ENCODE measurements at places on chromosomes 1 and 21.

DNA sequence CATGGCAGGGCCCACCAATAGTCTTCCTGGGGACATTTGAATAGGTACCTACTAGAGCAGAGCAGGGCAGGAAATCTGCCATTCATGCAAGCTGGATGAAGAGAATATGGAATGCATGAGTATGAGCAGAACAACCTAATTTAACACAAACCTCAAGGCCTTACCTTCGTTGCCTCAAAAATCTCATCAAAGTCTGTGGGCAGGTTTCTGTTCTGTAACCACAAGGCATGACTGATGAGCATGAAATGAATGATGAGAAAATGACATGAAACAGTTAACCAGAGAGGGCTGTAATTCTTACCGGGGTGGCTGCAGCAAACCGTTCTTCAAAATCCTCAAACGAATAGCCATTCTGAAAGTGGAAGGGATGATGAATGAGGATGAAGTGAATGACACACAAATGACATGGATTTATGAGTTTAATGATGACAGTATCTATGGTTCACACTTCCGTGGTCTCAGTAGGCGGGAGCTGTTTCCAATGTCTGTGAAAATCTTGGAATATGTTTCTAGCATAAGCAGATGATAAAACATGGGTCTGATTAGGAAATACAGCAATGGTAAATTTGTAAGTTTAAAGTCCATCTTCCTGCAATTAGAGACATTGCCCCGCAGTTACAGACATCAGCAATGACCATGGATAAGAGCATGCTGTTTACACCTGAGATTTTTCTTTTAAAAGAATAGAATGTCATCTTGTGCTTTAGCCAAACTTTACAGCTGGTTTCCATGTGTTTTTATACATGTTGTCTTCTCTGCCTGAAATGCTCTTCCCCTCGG is 67.6 kb upstream of the C8B start:
- DNase-seq: no peak

DNA sequence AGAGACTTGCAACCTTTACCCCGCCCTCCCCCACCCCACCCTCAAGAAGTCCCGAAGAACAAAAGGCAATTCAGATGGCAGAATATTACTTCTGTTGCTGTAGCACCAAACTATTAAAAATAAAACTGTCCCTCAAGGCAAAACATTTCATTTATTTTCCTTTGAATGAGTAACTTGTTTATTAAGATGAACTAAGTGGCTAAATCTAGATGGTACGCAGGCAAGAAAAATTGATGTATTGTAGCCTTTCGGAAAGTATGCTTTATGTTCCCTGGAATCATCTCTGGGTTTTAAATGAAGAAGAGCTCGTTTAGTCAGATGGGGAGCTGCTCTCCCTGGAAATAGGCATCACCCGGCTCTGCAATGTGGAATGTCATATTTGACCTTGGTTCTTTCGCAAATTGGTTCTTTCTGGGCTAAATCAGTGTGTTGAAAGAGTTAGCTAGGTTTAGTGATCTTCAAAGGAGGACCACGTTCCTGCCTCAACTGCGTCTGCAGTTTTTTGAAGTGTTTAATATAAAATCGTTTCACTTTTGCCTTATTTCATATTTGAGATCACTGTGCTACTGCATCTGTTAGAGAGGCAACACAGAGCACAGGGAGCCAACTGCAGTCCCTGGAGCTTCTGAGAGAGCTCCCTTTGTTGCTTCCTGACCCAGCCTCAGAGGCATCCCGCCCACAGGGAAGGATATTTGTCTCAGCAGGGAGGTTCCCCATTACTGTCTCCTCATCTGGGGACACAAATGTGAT is 61.8 kb downstream of the KIF26B start:
- no peak for DNase-seq

DNA sequence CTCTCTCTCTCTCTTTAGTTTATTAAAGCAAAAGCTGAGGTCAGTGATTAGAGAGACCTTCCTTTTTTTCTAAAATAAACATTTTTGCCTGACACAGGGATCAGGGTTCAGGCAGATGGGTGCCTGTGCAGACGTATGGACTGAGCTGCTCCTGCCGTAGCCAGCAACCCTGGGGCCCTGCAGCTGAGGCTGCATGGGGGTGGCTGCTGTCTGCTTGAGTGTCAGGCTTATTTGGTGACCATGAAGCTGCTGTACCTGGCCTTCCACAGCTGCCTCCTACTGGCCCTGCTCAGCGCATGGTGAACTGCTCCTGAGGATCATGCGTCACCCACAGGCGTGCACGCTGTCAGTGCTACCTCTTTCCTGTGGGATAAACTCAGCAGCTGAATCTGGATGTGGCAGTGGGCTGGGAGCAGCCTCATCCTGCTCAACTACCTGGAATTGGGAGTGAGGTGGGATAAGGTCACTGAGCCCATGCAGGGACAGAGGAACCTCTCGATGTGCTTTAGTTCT is 35.1 kb downstream of the GNG4 start:
- no peak for DNase-seq

- DNase-seq: no peak
Measured at GRCh38 chr1:199545780-199546179, 481.7 kb upstream of the NR5A2 start.

DNA sequence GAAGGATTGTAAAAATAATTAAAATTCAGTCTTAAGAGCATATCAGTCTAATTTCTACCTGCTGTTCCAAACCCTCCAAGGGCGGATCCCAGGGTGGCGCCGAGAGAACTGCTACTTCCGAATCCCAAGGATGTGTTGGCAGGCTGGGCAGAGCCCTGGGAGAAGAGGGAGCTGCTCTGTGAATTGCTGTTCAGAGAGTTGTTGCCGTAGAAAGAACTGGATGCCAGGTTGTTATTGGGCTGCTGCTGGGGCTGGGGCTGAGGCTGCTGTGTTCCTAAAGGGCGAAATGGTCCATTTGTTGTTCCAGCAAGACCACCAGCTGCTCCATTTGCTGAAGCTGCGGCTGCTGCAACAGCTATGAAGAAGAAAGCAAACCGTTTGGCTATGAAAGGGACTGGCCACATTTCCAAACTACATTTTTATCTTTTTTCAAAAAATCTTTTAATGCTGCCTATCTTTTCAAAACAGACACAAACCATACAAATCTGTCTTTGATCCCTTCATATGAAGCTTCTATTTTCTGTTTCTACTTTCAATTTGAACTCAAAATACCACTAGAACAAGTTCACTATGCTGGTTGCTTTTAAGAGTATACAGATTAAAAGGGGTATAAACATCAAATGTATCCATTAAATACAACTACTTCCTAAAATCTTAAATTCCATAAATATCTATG is 57.5 kb upstream of the SDC3 start:
- DNase-seq: no peak

DNA sequence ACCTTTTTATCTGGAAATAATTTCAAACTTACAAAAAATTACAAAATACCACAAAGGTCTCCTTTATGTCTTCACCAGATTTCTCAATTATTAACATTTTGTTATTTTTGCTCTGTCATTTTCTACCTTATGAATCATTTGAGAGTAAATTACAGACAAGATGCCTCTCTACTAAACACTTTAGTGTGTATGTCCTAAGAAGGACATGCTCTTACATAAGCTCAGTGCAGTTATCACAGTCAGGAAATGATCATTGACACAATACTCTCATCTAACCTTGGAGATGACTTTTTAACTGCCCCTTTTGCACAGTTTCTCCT is 378.9 kb upstream of the RUNX1 start:
- no peak for DNase-seq

DNA sequence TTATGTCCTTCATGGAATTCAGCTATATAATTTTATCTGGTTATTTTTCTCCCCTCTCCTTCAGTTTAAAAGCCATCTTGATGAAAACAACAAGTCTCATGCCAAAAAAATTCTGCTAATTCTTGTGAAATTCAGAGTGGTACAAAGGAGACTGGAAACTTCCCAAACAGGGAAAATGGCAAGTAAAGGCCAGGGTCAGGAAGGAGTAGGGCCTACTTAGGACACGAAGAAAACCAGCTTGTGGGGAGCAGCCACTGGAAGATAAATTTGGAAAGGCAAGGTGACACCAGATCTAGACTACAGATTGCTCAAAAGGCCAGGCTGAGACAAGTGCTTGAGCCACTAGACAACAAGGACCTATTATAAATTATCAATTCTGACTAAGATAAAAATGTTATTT is 6.4 kb downstream of the TSTD1 start:
- no peak for DNase-seq

DNA sequence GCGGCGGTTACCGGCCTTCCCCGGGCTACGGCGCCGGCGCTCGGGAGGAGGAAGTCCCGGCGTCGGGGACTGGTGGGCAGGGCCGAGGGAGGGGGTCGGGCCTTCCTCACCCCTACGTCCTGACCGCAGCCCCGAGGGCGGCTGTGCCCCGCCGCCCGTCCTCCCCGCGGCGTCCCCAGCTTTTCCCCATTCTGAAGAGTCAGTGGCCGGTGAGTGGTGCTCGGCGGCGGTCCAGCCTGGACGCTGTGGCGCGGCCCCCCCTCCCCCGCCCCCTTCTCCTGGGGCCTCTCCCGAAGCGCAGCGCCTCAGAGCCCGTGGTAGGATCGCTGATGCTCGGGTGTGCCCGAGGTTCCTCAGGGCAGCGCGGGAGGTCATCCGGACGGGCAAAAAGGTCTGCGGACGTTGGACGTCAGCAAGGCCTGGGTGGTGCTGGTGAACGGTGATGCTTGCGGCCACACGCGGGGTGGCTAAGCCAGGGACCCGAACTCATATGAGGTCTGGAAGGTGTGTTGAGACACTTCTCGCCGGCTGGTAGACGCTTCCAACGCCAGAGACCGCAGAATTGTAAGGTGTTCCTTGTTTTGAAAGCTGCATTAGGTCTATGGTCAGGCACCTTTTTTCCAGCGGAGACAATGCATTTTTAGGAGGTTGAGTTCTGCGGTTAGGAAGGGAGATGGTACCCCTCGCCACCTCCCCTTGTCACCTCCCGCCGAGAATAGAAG is 725 bp downstream of the SLC25A33 start:
- peak; percentile 46 for DNase-seq

DNA sequence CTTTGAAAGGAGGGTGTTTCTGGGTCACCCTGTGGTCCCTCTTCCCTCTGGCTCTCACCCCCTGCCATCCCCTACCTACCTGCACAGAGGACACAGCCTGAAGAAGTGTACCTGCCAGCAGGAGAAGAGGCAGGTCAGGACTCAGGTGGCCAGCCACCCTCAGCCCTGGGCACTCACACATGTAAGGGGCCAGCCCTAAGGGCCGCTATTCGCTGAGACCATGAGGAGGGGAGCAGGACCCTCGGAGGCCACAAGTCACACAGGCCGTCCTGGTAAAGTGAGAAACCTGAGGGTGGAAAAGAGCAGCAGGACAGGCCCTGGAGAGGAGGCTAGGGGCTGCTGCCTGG is 1.2 kb downstream of the ZNF692 start:
- no peak for DNase-seq

DNA sequence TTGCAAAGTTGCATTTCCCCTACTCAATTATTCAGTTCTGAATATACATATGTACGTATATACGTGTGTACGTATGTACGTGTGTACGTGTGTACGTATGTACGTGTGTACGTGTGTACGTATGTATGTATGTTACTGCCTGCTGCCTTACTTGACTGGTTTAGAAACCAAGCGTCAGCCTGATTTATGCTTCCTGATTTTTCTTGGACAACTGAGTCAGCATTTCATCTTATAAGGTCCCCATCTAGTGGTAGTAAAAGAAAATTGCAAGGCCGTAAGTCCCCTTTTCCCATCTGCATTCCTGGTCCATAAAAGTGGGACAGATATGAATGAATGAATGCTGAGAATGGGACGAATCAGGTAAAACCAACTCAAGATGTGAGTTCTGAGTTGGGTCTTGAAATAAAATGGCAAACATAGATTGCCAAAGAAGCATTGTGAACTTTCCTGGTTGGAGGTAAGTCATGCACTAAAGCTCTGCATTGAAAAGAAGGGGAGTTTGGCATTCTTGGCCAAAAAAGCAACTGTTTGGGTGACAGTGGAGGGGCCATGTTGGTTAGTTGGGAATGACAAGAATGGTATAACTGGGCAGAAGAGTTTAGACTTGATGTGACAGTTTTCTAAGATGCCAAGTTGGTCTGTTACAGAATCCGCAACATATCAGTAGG is 76.4 kb upstream of the DNAH14 start:
- DNase-seq: no peak

DNA sequence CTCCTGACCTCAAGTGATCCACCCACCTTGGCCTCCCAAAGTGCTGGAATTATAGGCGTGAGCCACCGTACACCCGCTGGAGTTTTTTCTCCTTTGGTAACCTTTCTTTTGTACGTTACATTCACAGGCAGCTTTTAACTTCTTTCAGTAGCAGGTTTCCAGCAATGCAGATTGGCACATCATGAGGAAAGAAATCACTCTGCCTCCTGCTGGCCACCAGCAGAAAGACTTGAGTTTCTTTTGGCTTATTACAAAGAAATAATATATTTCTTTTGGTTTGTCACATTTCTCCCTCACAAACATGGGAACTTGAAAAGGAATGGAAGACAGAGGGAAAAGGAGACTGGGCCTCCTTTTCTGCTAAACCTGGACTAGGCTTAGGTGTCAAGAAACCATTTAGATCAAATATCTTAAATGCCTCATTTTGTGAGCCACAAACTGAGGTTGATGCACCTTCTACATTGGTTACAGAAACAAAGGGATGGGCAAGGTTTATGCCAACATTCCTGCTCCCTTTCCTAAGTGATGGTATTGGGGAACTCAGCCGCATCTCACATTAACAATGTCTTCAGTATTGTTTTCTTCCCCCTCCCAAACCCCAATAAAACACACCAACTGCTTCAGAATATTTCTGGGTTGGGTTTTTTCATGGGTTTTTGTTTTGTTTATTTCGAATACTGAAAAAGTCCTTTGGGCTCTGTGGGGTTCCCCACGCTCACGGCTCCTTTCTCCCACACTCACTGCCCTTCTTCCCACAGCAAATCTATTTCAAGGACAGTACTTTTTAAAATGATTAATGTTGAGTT is 7.7 kb downstream of the ENSA start:
- peak; percentile 17 for DNase-seq

GRCh38 chr1:170555370-170555769 is 23.4 kb downstream of the GORAB start:
- no peak for DNase-seq

- DNase-seq: no peak
Measured at GRCh38 chr1:226641671-226642231, 93.2 kb downstream of the STUM start.

DNA sequence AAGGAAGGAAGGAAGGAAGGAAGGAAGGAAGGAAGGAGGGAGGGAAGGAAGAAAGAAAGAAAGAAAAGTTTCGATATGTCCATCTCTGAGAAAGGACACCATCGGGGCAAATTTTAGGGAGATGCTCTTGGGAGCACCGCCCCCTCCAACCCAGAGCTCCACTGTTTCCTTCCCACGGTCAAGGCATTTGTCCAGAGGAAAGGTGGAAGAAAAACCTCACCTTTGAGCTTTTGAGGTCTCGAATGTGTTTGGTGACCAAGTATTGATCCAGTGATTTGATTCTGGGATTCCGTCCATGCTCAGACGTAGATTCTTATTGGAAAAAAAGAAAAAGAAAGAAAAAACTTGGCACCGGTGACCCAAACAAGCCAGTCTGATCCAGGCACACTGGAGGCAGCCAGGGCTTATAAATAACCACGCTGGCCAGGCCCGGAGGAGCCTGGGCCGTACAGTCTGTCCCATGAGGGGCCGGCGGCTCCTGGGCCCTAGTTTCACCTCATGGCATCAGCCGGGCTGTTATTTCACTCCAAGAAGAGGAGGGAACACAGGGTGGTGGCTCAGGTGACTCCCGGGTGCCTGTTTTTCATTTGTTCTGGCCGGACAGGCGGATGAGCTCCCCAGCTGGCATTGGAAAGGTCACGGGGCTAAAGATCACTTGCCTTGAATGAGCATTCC is 36.1 kb upstream of the SLC25A33 start:
- DNase-seq: no peak

GRCh38 chr1:210551899-210552298 is 223.2 kb downstream of the HHAT start:
- DNase-seq: no peak
